Stimulated activated CD4-positive, alpha-beta T cell treated with anti-CD3 and anti-CD28 coated beads, Interleukin-1b, Interleukin-23, amount 100 ng/mL, for 4 hours (primary cell): ENCODE measurements at places on chromosomes 1 and 21.
A peak's percentile ranks its signal among the peaks of the same experiment; 100 is the strongest.

DNA sequence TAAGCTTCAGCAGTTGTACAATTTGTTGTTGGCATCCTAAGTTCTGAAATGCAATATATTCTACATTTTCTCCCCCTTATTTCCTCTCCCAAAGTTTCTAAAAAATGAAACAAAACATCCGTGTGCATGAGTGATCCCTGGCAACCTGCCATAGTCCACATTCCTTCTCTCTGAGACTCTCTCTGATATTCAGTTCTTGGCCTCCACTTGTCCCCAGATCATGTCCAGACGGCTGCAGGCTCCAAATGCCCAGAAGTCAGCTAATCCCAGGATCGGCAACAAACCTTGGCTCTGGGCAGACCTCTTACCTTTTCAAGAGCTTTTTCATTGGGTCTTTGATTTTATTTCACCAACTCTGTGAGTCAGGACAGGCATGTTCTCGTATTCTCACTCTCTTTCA is 187.8 kb downstream of the ETS2 start:
- DNase-seq, result no peak

DNA sequence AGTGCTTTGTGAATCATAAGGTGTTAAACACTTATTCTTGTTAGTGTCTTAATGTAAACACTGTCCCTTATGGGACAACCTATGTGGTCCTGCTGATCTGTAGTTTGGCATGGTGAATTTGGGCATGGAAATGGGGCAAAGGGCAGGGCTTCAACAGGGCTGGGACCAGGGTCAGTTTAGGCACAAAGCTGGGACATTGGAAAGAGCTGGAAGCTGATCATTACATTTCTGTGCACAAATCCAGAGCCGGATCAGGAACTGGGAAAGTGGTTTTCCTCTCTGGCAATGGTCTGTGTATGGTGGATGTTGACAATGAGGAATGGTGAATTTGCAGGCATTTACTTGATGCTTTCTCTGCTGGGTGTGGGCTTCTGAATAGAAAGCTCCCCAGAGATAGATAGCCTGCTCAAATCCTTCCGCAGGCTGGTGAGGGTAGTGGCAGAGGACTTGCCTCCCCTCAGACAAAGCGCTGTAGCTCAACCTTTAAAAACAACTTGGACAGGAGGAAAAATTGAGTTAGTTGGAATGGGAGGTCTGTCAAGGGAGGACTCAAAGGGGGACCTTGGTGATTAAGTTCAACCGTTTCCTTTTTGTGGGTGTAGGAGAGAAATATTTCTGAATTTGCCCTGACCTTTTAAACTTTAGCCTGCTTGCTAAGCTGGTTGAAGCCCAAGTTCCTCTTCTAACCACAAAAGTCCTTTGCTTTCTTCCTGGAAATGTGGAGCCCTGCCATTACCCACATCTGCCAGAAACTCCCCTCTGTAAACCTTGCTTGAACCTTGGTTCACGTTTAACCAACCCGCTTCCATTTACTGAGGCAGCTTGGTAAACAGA is 35.3 kb downstream of the HLX start:
- no peak for DNase-seq

- no peak for DNase-seq
Observed at GRCh38 chr1:230208619-230209261, 141.7 kb downstream of the GALNT2 start.

- no peak for DNase-seq
Observed at GRCh38 chr1:147800804-147801203, 40.4 kb upstream of the GJA5 start.

GRCh38 chr1:31830065-31830464 is 14.2 kb upstream of the SPOCD1 start:
- no peak for DNase-seq

DNA sequence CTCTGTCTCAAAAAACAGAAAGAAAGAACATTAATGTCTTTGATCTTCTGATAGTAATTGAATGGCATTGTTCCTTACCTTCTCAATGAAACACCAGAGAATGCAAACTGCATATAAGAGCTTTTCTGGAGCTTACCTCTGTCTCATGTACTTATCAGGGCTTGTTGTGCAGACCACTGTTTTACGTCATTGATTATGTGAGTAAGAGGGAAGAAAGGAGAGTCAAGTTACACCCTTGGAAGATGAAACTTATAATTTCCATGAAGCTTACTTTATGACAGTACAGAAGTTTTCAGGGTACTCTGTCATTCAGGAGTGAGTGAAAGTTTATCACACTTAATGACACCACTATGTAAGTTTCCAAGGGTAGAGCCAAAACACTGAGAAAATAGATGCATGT is 49.0 kb upstream of the MAB21L3 start:
- no peak for DNase-seq

- peak; percentile 48 for DNase-seq
Observed at GRCh38 chr1:13700521-13701270, 708 bp downstream of the PRDM2 start.

DNA sequence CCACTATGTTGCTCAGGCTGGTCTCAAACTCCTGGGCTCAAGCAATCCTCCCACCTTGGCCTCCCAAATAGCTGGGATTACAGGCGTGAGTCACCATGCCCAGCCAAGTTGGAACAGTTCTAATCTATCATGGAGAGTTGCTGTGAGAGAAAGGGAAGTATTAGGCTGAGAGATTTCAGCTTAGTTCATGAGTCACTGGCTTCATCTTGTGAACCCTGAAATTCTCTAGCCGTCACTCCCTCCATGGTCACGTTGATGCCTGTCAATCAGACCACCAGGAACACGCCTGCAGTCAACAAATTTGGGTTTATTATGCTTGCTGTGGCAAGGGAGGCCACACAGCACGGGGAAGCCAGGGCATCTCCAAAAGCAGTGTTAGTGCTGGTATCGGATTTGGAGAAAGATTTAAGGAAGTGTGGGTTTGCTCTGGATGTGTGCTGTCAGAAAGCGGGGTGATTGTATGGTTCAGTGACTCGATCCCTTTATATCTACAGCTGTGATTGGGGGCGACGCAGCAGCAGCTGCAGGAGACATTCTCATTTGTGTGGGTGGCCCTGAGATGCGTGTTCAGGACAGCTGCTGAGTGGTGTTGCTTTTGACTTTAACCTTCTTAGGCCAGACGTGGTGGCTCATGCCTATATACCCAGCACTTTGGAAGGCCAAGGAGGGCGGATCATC is 18.7 kb downstream of the UQCRHL start:
- no peak for DNase-seq

DNA sequence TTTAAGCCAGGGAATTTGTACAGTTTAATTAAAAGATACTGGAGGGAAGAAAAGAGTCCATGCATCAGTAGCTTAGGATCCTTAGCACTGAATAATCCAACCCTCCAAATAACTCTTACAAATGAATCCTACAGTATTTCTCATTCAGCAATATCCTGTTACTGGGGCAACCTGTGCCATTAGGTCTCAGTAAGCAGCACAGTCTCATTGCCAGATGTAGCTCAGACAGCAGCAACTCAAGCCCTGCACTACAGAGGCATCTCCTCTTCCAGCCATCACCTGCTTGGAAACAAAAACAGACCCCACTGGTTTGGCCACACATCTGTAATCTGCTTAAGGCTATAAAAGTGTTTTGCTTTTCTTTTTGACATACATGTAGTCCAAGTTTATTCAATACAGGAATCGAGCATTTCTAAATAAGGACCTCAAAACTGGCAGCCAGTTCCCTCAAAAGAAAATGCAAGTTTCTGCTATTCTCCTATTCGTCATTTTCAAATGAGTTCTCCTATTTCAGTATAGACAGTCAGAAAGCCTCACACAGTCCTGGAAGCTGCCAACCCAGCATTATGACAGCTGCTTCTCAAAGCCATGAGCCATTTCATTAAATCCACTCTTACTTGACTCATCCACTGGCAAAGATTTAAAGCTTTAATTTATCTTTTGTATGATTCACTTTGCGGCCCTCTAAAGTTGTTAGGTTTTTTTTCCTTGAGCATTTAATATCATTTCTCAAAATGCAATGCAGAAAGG is 129.0 kb downstream of the APP start:
- no peak for DNase-seq

DNA sequence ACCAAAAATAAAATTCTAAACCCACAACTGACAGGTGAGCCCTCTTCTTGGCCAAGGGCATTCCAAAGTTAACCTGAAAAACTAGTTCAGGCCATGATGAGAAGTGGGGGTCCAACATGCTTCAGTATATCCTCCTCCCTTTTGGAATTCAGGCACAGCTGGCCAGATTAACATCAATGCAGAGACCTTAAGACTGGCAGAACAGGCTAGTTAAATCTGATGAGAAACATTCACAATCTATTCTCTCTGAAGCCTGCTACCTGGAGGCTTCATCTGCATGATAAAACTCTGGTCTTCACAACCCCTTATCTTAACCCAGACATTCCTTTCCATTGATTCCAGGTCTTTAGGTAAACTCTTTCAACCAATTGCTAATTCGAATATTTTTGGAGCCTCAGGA is 26.7 kb upstream of the ZBTB8B start:
- no peak for DNase-seq

DNA sequence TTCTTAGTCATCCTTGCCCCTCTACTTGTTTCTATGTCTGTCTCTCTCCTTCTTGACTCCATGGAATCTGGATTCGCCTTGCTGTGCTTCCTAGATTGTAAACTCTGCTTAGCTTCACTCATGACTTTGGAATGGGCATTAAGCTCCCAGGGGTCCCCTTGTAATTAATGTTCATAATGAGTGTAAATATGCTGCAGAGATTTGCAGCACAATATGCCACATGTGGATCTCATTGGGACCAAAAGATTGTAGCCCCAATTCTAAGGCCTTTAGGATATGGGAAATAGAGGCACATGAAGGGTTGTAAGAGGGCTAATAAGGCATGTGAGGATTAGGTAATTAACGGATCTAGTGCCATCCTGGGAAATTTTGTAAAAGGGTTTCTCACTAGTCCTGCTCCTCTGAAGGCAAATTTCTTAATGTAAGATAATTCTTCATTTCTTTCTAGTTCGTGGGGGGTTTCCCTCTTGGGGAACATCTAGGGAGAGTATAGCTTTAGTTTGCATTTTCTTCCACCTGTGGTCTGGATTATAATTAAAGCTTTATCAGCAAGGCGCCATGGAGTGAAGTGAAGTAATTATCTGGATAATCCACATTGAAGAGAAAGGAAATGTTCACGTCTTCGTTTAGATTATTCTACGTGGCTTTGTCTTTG is 659.2 kb upstream of the PLXNA2 start:
- DNase-seq, result no peak
